CD4-positive, alpha-beta T cell treated with Interleukin-10 for 1 hour (primary cell): ENCODE measurements at places on chromosomes 16 and 17.

GRCh38 chr16:63890081-63890480 is 1231.8 kb downstream of the CDH11 start:
- no peak for DNase-seq

DNA sequence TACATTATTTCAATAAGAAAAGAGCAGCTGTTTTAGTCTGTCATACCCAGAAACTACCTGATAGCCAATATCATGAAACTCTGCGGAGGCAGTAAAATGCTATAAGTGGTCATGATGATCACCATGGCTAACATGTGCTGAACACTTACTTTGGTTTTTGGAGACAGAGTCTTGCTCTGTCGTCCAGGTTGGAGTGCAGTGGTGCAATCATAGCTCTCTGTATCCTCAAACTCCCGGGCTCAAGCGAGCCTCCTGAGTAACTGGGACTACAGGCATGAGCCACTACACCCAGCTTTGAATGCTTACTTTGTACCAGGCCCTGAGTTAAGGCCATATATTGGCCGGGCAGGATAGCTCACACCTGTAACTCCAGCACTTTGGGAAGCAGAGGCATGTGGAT is 101.2 kb upstream of the DHX40 start:
- DNase-seq = no peak

DNA sequence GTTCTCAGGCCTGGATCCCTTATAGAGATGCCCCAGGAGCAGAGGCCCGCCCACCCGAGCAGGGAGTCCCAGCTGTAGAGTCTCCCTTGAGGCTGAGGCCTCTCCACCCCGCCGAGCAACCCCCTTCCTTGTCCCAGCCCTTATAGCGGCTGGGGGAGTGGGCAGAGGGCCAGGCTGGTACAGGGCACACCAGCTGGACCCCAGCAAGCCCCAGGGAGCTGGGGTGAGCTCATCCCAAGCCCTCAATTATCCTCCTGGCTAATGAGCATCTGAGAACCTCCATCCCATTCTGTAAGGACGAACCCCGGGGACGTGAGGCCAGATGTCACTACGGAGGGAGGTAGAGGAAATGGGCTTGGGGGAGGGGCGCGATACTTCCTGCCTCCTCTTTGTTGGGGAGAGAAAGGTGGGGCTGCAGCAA is 3.2 kb upstream of the SNN start:
- peak; percentile 33 for DNase-seq

DNA sequence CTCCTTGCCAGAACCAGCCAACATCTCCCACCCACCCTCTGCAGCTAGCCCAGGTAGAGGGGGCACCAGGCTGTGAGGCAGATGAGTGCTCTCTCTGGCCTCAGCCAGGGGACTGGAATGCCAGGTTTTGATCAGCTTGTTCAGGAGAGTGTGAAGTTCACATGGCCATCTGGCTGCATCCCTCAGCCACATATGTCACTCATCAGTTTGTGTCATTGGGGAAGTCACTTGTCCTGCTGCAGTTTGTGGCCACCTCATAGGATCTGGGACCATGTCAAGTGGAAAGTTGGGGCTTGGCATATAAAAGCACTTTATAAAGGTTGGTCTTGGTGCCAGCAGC is 147.6 kb downstream of the SOCS1 start:
- no peak for DNase-seq

DNA sequence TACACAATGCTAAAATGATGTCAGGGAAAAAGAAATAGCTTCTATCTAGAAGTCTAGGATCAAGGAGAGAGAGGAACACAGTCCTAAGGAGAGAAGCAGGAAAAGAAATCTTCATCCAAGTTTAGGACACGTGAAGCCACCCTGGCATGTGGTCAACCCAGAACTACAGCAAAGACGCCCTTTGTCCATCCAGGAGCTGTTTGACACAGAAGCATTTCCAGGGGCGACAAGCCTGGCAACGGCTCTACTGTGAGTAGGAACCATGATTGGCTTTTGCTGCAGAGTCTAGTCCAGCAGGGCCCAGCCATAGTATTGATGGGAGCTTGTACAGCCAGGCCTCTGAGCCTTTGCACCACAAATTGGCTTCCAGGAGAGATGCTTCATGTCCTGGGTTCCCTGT is 185.4 kb upstream of the RPL38 start:
- DNase-seq = no peak

- no peak for DNase-seq
Measured at GRCh38 chr16:9971907-9972306, 210.3 kb downstream of the GRIN2A start.
